Mucosa of gallbladder (tissue), 1 donor: ENCODE measurements at places on chromosomes 7 and 10.
A peak's percentile ranks its signal among the peaks of the same experiment; 100 is the strongest.

DNA sequence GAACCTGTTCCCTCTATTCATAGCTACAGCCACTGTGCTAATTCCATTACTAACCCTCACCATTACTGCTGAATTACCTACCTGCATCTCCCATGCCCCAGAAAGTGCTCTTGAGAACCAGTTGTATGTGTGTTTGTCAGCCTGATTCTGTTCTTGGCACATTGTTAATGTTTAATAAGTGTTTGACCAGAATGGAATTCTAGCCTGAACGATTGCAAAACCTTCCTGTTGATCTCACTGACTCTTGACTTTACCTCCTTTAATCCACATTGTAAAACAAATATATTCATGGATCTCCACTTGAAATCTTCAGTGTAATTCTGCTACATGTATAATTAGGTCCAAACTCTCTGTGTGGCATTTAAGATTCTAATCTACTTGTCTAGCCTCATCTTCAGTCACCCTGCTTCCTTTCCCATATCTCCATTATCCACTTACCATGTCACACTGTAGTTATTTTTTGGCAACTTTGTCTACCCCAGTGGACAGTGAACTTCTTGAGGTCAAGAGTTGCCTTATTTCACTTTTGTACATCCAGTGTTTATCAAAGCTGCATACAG lies 4.9 kb downstream of the ZNF277 start:
- DNase-seq: no peak

DNA sequence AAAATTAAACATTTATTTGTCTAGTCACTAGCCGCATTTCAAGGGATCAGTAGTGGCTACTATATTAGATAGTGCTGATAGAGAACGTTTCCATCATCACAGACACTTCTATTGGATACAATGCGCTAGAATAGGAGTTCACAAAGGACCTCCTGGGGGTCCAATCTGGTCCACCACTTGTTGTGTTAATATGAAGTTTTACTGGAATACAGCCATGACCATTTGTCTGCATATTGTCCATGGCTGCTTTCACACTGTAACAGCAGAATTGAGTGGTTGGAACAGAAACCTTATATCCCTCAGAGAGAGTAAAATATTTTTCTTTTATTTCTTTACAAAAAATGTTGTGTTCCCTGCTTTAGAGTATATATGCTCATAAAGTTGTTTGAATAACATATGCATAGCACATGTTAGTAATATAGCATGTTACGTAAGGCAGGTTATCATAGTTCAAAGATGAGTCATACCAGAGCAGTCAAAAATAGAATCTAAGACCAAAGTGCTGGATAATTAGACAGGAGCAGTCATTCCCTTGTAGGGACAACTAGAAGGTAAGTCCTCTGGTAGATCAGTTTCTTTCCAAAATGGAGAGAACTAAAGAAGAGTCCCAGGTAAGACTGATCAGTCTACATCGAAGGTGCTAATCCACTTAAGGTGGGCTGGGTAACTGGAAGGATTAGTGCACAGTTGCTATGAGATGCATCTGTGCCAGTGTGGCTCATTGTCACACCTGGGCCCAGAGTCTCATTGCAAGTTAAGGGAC lies 14.9 kb downstream of the BZW2 start:
- no peak for DNase-seq

- DNase-seq: peak; percentile 45
These were observed 70.8 kb upstream of the UCN3 start for GRCh38 chr10:5293691-5294550.

DNA sequence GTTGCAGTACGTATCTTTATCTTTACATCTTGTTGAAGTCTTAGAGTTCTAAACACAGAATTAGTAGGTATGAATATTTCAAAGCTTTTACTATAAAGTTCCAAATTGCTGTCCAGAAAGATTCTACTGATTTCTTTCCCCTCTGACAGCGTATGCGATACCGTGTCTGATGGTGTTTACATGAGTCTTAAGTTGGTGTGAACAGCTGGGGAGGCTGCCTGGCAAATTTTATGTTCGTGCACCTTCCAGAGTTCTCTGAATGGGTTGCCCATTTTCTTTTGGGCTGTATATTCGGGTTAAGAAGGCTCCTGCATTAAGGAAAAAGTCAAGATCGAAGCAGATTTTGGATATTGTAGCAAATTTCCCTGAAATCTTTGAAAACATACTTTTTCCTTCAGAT lies 8.3 kb downstream of the MDH2 start:
- DNase-seq: no peak

- no peak for DNase-seq
These were observed 151.4 kb upstream of the PRPS1L1 start for GRCh38 chr7:18179093-18179492.

GRCh38 chr10:93752761-93753160 lies 5.0 kb upstream of the LGI1 start:
- no peak for DNase-seq

DNA sequence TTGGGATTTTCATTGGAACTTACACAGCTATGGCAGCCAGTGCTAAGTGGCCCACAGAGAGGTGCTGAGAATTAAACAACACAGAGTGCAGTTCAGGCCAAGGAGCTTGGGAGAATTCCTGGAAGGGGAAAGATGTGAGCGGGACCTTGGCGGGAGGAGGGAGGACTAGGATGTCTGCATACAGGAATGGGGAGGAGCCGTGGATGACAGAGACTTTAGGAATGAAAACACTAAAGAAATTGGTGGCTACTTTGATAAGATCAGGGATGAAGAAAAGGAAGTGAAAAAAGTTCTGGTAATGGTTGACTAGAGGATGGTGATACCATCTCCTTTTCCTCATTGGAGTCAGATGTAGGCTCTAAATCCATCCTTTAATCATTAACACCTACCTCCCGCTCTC lies 234.2 kb upstream of the FZD8 start:
- DNase-seq: no peak
